NCI-H2081 treated with DMSO at 0.1 percent for 48 hours (cell line): ENCODE measurements at places on chromosomes 13 and 19.

- no peak for DNase-seq
Measured at GRCh38 chr19:10855879-10856522, 7.8 kb downstream of the C19orf38 start.

GRCh38 chr13:71054358-71054757, 812.6 kb downstream of the DACH1 start:
- no peak for DNase-seq

GRCh38 chr19:41219924-41220567, 1.0 kb downstream of the AXL start:
- DNase-seq = no peak

DNA sequence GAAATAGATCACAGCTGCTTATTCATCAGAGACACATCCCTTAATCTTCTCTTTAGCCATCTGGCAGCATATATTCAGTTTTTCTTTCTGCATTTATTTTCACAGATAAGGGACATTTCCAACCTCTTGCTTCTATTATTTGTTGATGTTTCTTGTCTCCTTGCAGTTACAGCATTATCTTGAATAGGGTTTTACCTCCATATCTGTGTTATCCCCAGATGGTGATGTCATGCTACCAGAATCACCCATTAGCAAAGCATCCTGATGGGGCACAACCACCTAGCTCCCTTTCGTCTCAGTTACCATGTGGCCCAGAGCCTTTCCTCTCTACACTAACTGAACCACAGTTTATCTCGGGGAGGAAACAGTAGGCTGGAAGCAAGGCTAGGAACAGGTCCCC, 483.9 kb downstream of the FOXO1 start:
- DNase-seq = no peak

- DNase-seq = peak; percentile 65
Measured at GRCh38 chr19:44111910-44112463, 1.2 kb upstream of the ZNF225 start.

- no peak for DNase-seq
Measured at GRCh38 chr19:51535535-51535934, 4.1 kb upstream of the SIGLEC6 start.

DNA sequence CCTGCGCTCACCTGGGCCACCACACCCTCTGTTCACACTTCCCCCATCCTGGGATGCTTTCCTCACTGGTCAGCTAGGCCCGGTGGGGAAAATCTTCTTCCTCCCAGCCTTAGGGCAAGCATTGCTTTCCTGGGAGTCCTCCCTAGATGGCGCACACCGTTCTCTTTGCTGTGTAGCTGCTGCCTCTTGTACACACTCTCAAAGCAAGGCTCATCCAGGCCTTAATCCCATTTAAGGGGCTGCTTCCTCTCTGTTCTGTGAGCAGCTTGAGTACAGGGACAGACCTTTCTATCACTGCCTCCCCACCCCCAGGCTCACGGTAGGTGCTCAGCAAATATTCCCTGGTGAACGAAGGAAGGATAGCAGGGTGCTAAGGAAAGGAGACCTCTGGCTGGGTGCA, 11.1 kb downstream of the SLC7A10 start:
- no peak for DNase-seq

GRCh38 chr13:35629026-35629425, 152.5 kb upstream of the MAB21L1 start:
- DNase-seq = no peak

DNA sequence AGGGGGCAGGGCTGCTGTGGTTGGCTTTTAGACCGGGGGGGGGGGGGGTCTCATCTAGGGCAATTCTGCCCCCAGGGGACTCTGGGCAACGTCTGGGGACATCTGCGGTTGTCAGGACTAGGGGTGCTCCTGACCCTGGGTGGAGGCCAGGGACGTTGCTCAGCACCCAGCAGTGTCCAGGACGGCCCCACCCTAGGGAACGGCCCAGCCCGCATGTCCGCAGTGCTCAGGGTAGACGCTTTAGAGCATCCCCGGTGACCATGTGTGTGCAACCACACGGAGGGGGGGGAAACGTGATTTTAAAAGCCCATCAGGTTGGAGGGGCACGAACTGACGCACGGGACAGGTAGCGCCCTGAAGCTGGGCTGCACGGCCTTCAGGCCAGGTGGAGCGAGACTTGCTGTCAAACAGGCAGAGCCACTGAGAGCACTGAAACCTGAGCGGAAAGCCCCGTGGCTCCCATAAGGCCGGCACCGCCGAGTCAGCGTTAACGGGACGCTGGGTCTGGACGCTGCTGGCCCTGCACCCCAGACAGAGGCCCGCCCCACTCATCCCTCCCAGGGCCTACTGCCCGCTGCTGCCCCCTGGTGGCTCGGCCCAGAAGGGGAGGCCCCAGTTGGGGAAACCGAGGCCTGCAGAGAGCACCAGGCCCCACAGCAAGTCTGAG, 8.3 kb downstream of the CACTIN start:
- DNase-seq = no peak

DNA sequence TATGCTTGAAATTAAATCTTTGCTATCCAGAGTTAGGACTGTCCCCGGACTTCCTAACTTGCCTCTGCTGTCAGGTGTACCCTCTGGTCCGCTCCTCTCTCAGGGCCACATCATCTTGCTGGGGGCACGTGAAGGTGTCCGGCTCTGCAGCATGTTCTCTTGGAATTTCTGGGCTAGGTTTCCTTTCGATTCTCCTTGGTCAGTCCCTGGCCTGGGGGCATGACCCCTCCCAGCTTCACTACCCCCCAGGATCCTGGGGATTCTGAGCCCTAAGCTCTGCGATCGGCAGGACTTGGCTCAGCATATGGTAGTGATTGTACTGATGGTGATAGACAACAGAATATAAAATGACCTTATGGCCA, 5.1 kb upstream of the GPI start:
- DNase-seq = no peak

DNA sequence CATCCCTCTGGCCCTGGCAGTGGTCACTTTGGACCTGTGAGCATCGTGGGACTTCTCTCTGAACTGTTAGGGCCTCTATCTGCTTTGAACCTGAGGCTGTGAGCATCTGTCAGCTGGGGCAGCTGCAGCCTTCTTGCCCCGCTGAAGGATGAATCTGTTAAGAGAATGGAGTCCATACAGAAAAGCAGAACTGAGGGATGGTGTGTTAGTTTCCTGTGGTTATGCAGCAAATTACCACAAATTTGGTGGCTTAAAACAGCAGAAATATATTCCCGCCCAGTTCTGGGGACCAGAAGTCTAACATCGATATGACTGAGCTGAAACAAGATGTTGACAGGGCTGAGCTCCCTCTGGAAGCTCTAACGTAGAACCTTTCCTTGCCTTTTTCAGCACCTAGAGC, 1.6 kb upstream of the ZNF497 start:
- DNase-seq = no peak

- no peak for DNase-seq
Measured at GRCh38 chr13:109387471-109387870, 398.9 kb downstream of the IRS2 start.

GRCh38 chr13:98847780-98848179, 95.3 kb upstream of the SLC15A1 start:
- no peak for DNase-seq

DNA sequence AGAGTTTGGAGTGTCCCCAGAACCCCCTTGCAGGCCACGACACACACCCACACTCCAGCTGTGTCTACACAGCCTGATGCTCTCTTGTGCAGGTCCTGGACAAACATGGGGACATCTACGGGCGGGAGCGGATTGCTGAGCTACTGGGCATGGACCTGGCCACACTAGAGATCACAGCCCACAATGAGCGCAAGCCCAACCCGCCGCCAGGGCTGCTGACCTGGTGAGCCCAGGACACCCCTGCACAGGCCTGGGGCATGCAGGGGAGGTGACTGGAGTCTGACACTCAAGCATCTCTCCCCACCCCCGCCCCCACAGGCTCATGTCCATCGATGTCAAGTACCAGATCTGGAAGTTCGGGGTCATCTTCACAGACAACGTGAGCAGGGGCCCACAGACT, 39.9 kb downstream of the MAP4K1 start:
- DNase-seq = no peak

DNA sequence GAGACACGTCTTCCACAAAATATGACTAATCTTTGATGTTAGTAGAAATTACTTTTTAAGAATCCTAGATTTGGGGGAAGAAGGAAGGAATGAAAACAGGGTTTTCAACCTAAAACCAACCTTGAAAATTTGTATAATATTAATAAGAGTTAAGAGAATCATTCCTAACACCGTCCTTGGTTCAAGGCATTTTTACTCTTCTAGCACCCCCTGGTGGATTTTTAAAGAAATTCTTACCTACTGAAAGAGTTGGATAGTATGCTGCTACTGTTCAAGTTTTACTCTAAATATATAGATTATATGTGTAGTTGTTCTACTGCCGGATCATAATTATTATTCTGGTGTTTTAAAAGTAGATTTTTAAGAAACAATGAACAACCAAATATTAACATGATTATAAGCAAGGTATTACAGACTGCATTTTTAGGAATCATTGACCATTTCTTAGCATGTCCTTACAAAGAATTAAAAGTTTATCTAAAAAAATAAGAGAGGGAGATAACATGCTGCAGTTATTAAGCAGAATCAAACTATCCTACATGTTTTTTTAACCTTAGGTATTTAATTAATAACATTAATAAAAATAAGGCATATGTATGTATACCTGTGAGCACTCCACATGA, 7.4 kb upstream of the SLITRK6 start:
- DNase-seq = peak; percentile 43

GRCh38 chr13:107585469-107586180, 629.7 kb downstream of the LIG4 start:
- DNase-seq = peak; percentile 42

DNA sequence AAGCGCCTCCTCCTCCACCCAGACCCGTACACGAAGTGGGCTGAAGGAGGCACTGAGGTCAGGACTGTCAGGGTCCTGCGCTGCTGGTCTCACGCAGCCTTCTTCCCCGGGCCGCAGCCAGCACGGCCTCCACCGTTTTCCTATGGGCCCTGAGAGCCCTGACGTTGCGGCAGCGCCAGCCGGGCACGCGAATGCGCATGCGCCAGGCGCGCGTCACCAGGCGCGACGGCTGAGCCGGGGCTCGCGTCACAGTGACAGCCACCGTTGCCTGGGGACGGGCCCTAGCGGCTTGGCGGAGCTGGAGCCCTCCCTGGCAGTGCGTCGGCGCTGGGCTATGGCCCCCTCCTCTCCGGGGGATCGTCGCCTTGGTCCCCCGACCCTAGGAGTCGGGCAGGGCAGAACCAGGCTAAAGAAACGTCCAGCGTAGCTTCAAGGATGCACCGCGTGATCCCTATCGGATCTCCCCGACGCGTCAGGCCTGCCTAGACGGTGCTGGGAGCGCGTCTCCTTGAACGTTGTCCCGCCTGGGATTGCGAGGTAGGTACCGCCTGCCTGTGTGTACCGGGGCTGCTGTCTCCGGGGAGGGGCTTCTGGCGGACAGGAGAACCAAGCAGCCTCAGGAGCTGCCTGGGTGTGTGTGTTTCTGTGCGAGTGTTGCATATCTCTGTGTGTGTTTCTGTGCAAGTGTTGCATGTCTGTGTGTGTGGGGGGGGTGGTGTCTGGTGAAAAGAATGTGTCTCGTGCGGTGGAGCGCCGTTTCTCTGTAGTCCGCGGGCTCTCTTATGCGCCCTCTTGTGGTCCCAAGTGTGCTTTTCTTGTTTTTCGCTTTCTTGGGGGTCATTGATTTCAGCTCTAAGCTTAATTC, 43.2 kb downstream of the ZNF571 start:
- DNase-seq = no peak

DNA sequence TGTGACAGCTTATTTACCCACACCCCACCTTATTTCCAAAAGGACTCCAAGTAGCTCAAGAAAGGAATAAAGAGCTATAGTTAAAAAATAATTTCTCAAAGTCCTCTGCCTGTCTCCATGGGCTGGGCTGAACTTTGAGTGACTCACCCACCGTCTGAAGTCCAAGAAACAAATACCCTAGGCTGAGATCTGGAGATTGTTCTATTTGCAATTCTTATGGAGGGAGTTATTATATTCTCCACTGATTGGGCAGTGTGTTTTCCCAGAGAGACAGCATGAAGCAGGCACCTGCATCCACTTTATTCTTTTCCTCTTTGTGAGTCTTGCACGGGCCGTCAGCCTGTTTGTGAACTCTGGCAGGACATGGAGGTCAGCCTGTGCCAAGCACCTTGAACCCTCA, 63.2 kb downstream of the SHISA2 start:
- DNase-seq = no peak

- no peak for DNase-seq
Measured at GRCh38 chr13:98435376-98435775, 141.5 kb downstream of the STK24 start.

GRCh38 chr13:28357911-28358433, 137.0 kb downstream of the FLT1 start:
- no peak for DNase-seq
